ENCODE measurements at places on chromosomes 5 and 9.

- DNase-seq = no peak
Measured at GRCh38 chr5:35151146-35151920, 79.0 kb downstream of the PRLR start.

DNA sequence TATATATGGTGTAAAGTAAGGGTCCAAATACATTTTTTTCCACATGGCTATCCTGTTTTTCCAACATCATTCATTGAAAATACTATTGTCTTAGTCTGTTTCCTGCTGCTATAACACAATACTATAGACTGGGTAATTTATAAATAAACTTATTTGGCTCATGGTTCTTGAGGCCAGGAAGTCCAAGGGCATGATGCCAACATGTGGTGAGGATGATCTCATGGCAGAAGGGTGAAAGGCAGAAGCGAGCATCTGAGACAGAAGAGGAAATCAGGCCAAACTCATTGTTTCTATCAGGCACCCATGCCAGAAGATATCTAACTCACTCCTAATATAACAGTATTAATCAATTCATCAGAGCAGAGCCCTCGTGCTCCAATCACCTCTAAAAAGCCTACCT, 42.6 kb downstream of the ANKRD55 start:
- no peak for DNase-seq

DNA sequence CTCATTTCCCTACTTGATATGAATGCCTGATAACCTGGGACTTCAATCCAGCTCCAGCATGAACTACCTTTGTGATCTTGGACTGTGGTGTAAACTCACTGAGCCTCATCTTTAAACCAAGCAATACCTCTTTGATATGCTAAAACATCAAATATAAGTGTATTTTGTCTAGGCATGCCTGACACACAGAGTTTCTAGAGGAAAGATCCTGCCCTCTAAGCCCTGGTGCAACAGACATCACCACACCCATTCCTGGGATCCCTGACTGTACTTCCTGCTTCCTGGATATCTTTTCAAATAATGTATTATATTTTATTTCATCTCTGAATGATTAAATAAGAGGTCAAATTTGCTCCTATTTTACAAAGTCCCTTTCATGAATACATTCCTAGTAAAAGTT, 55.8 kb downstream of the ANXA2R start:
- no peak for DNase-seq

DNA sequence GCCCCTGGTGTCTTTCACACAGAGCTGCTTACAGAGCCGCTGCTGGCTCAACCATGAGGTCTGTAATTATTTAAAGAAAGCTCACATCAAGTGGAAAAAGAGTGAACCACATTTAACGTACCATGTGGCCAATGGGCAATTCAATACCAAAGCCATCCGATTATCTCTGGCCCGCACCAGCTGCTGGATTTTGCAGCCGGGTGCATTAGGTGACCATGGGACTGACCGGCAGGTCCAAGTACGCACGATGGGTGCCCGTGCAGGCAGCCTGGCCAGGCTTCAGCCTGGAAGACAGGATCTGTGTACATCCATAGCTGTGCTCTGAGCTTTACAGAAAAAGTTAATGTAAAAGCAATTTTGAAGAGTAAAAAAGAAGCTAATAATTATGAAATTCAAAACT, 20.5 kb downstream of the PPARGC1B start:
- no peak for DNase-seq

DNA sequence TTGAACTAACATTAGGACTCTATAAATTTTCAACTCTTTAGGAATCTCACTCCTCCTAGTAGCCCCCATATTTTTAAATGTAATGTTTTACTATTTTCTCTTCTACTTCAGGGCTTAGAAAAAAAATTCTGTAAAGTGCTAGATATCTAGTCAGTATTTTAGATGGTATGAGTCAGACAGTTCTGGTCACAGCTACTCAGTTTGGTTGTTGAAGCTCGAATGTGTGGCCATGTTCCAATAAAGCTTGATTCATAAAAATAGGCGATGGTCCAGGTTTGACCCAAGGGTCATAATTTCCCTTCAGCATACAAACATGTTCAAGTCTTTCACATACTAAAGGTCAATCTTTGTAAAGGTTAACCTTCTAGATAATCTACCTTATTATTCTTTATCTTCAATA, 566.0 kb upstream of the CDH18 start:
- no peak for DNase-seq

DNA sequence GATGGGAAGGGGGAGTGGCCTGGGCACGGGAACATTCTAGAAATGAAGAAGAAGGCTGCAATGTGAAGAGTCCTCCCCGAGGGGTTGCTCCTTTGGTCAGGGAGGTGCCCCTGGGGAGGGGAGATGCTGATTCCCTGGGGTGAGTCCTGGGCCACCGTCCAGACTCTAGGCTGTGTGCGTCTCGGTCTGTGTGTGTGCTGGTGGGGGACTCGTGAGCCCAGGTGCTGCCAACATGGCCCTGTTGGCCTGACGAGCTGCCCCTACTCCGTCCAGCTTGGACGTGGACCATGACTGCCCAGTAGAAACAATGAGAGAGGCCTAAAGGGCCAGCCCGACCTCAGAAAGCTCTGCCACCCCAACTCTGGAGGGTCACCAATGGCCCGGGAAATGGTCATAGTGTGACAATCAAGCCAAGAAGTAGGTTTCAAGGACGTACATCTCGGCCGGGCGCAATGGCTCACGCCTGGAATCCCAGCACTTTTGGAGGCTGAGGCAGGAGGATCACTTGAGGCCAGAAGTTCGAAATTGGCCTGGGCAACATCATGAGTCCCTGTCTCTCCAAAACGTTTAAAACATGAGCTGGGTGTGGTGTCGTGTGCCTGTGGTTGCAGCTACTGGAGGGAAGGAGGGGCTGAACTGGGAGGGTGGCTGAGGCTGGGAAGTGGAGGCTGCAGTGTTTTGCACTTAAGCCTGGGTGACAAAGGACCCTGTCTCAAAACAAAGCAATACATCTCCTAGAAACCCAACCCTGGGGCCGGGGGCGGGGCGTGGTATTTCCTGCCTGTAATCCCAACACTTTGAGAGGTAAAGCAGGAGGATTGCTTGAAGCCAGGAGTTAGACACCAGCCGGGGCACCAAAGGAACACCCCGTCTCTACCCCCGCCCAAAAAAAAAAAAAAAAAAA, 17.0 kb downstream of the LHX3 start:
- DNase-seq = no peak

DNA sequence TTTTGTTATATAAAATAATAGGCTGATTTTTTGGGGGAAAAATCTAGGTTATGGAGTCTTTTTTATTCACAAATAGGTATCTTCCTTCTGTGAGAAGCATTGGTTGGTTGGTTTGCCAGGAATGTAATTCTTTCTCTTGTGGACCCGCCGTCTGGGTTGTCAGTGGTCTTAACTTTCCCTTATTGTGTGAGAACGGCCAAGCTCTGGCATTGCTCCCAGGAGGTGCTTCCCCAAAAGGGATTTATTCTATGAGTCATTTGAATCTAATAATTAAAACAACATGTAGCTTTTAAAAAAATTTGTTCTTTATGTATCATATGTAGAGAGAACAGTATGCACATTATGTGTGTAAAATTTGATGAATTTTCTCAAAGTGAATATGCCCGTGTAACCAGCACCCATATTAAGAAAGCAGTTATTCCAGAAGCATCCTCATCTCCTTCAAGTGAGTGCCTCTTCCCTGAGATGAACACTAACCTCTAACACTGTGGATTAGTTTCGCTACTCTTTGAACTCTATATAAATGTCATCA, 114.4 kb downstream of the MAST4 start:
- no peak for DNase-seq

GRCh38 chr5:64766941-64767340, 1.6 kb downstream of the SREK1IP1 start:
- no peak for DNase-seq

GRCh38 chr5:35815089-35815936, 41.4 kb upstream of the IL7R start:
- DNase-seq = no peak

GRCh38 chr5:15948190-15948589, 231.4 kb downstream of the MARCHF11 start:
- no peak for DNase-seq

GRCh38 chr9:33197279-33198152, 30.4 kb upstream of the B4GALT1 start:
- no peak for DNase-seq

GRCh38 chr5:9454012-9454481, 91.8 kb downstream of the SEMA5A start:
- DNase-seq = no peak

DNA sequence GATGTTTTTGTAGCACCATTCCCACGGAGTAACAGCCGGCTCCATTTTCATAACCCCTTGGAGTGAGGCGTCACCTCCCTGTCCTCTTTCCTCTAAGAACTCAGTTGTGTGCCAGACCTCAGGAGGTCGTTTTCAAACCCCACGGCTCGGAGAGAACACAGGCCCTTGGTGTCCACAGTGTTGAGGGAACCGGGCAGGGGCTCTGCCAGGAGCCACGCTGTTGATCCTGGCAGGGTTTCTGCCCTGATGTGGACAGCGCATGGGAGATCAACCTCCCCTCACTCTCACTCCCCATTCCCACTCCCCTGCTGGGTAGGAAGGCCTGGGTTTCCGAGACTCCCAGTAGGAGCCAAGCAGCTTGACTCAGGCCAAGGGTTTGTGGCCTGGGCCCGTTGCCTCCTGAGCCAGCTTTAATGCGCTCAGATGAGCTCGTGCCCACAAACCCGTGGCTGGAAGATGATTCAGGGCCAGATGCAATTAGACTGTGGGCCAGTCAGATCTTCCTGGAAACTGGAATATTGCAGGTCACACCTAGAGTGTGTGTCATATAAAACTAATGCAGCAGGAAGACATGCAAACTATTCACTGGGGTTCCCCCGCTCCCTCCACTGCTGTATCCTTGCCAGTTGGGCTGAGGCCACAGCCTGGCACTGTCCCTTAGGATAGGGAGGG, 133.4 kb downstream of the SLC12A2 start:
- no peak for DNase-seq

DNA sequence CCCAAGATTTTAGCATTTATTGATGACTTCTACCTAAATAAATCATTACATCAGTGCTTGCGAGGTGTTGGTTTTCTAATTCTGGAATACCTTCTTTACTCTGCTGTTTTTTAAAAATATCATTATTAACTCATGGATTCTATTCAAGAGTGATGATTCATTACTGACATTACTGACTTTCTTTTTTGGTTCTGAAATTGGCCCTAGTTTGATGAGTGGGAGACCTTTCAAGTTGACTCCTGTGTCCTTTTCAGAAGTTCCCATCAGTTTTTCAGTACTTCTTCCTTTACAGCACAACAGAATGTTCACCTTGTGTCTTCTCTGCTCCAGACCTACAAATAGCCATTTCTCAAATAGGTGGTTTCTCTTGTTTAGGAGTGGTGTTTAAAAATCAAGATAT, 114.1 kb downstream of the PCSK5 start:
- no peak for DNase-seq

DNA sequence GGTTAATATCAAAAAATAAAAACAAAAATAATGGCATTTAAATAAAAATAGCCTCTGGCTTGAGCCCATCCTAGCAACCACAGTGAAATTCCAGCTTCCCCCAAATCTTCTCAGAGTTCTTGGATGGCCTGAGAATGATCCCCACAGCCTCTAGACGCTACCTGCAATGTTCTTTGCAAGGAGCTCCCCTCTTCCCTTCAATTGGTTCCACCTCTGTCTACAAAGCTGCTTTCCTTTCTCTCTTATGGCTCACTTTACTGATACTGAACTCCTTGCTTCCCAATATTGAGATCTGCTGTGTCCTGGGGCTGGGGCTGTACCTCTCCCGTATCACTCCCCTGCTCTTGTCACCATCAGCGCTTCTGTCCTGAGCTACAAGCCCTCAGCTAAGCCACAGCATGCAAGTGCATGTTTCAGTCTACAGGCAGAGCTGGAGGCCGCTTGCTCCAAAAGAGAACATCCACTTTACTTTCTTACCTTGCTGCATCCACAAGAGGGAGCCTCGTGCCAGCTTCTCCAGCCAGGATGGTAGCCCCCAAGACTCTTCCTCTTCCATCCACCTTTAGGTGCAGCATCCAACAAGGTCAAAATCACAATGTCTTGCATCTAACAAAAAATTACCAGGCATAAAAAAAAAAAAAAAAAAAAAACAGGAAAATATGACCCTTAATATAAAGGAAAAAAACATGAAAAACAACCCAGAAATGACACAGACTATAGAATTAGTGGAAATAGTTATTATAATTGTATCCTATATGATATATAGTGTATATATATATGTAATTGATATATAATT, 57.4 kb upstream of the PRSS3 start:
- DNase-seq = no peak

GRCh38 chr5:176653401-176654385, 6.4 kb downstream of the TSPAN17 start:
- DNase-seq = peak; percentile 22

DNA sequence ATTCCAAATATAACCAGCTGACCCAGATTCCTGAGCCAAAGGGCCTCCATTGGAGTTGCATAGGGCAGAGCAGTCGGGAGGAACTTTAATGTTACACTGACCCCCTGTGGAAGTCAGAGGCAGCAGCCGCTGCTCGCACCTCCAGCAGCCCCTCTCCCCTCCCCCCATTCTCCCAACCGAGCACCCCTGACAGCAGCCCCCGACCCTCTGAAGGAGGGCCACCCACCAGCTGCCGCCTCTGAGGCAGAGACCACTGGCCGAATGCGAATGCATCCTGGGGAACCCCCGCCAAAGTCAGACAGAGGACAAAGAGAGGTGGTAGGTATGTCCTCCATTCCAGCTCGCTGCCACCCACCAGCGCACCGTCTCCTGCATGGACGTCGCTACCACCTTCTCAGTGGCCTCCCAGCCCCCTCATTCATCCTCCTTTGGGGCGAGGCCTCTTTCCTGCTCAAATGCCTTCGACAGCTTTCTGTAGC, 231.0 kb downstream of the CDK5RAP2 start:
- DNase-seq = peak; percentile 35

- no peak for DNase-seq
Measured at GRCh38 chr9:22913026-22913425, 466.4 kb downstream of the DMRTA1 start.

- no peak for DNase-seq
Measured at GRCh38 chr9:15725953-15726352, 173.1 kb downstream of the CCDC171 start.

DNA sequence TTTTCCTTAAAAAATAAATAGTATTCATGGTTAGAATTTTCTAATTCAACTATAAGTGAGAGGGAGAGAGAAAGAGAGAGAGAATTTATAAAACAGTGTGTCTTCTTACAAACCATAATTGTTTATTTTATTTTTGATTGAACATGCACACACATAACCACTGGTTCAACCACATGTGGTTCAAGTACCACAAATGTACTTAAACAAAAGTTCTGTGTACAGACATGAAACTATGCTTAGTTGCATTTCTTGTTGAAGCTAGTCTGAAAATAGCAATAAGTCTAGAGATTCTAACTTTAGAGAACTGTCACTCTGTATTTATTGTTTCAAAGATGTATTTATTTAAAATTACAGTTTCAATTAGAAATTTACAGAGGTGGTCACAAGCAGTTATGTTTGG, 130.6 kb upstream of the PDE4D start:
- DNase-seq = no peak

DNA sequence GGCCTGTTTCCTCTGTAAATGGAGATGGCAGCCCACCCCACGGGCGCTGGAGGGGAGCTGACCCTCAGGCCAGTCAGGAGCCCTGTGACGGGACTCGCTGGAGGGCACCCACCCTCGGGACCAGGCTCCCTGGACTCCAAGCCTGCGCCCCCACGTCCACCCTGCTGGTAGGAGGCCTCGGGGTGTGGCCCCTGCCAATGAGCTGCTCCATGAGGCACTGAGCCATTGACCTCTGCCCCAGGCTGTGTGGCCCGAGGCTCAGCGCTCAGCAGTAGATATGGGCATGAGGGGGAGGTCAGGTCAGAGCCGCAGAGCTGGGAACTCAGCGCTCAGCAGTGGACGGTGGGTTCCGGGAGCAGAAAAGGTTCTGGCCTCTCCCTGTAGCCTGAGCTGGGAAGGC, 52.3 kb upstream of the EGFL7 start:
- no peak for DNase-seq
